Upper lobe of right lung (tissue), 1 donor: ENCODE measurements at places on chromosomes 5 and 9.

DNA sequence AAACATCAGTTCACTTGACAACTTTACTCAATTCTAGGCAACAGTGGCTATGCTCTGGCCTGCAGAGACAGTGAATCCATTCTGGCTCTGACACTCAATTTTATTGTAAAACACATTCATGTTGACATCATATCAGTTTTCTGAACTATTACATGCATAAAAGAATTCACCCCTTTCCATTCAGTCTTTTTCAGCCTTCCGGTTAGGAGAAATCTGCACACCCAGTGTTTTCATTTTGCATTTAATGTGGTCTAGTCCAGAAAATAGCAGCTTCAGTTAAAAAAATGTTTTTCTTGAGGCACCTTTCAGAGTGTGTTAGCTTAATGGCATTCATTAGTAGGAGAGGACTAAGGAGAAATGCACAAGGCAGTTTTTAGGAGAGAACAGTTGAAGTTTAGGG, 95.1 kb downstream of the PBX3 start:
- DNase-seq, result no peak

DNA sequence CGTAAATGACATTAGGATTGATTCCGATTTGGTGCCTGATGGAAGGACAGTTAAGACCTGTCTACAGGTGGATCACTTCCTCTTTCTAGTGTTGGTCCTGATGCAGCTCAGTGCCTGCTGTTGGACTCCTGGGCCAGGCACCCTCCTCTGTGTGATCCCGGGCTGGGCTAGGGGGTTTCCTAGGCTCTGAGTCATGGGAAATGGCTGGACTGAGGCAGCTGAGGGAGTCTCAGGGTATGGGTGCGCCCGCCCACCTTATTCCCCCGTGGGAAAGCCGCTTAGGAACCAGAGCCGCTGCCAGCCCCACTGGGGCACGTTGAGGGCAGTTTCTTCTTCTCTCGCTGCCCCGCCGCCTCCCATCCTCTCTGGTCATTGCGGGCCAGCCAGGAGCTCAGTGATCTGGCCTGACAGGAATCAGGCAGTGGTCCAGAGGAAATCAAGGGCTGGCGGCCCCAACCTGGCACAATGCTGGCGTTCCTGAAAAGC, 12.9 kb downstream of the TCF7 start:
- DNase-seq, result no peak

- no peak for DNase-seq
Measured at GRCh38 chr9:2787065-2787464, 56.8 kb downstream of the PUM3 start.

DNA sequence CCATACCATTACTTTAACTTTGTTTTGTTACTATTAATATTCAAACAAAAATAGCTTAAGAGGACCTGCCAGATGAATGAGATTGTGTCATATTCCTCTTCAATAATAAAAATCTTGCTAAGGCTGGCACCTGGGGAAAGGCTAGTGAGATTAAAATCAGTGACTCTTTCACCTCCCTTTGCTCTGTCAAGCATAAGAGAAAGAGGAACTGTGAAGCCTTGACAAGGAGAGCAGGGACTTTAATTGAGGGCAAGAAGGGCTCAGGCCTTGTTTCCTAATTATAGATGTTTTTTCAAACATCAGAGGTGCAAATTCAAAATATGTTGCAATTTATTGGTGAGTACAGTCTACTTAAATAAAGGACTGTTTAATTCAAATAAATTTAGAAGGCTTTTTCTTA, 91.7 kb downstream of the SPATA31D1 start:
- DNase-seq, result no peak

DNA sequence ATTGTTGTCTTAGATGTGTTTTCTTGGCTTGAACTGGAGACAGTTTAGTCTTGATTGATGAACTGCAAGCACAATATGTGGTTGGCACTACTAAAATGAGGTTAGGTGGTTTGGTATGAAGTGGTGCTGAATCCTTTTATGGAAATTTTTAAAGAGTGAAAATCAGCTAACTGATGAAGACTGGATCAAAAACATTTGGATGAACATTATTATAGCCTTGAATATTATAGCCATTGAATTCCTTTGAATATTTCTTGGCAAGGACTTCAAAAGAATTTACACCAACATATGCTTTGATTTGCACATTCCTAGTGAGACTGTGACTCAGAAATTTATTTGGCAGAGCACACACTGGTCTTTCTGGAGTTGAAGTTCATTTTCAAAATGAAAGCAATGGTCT, 318.3 kb downstream of the CHSY3 start:
- DNase-seq, result no peak

DNA sequence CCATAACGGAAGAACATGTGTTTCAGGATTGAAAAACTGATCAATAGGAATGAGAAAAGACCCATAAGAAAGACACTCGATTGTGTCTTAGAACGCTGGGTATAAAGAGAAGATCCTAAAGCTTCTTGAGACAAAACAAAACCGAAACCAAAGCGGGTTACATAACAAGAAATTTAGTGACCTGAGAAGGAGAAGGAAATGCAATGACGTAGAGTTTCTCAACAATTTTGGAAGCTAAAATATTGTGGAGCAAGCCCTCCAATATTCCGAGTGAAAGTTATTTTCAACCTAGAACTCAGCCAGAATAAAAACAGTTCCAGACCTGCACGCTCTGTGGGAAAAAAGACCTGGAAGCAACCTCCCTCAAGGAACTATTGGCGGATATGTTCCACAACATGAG, 81.9 kb upstream of the FREM1 start:
- DNase-seq, result no peak

DNA sequence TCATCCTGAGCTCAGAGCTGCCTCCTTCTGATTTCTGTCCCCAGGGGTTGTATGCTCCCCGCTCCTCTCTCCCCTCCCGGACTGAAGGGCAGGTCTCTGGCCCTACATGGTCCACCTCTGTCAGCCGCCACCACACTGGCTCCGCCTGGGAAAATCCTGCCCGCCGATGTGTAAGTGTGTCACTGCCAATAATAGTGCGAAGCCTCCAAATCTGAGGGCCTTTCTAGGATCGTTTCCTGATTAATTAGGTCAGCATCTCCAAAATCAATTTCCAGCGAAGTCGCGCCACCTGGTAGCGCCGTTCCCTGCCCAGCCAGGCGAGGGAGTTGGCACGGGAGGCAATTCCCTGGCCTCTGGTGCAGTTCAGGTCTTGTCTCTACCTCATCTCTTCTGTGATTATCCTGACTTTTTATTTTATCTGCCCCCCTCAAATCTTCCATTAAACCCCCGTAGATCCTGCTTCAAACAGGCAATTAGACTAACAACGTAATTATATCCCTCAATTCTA, 73.5 kb downstream of the ZNF618 start:
- no peak for DNase-seq

DNA sequence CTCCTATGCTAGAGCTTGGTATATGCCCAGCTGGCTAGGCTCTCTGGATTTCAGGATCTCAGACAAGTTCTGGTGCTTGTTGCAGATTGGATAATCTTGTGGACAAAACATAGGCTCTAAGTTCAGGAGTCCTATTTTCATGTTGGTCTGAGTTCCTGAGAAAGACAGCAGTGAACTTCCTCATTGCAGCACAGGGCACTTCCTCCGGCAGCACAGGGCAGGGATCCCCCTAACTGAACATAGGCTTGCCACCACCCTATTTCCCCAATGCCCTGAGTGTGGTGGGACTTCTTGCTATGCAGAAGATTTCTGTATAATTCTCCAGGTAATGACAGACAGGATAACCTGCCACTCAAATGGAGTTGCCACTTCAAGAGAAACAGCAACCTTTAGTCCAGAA, 220.1 kb downstream of the PIK3R1 start:
- no peak for DNase-seq

DNA sequence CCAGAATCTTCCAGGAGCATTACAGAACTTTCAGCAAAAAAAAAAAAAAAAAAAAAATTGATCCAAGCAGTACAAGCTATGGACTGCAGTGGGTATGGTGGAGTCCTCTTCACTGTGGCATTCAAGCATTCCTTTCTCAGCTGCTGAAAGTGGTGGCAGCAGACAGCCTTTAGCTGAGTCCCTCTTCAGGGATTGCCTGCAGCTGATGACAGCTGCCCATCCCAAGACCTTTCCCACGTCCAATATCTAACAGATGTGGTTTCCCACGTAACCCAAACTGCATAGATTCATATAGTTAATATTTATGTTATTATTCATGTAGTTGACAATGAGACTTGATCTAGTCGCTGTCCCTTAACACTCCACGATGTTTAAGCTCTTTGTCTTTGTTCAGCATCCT, 475.9 kb downstream of the TLE1 start:
- DNase-seq, result no peak

DNA sequence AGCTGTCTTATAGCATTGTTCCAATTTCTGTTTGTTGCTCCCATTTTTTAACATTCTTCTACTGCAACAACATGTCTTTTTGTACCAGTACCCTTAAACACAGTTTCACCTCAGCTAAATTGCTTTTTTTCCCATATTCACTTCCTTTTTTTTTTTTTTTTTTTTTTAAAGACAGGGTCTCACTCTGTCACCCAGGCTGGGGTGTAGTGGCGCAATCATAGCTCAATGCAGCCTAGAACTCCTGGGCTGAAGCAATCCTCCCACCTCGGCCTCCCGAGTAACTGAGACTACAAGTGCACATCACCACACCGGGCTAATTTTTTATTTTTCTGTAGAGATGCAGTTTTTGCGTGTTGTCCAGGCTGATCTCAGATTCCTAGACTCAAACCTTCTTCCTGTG, 161.3 kb downstream of the NIPBL start:
- DNase-seq, result no peak

- DNase-seq, result no peak
Measured at GRCh38 chr9:89409466-89409865, 88.4 kb downstream of the SEMA4D start.

- DNase-seq, result no peak
Measured at GRCh38 chr5:170985486-170985885, 123.7 kb downstream of the RANBP17 start.

GRCh38 chr5:94613583-94613982, 4.8 kb downstream of the KIAA0825 start:
- DNase-seq, result no peak

- DNase-seq, result no peak
Measured at GRCh38 chr5:53558966-53559365, 1.5 kb upstream of the NDUFS4 start.

DNA sequence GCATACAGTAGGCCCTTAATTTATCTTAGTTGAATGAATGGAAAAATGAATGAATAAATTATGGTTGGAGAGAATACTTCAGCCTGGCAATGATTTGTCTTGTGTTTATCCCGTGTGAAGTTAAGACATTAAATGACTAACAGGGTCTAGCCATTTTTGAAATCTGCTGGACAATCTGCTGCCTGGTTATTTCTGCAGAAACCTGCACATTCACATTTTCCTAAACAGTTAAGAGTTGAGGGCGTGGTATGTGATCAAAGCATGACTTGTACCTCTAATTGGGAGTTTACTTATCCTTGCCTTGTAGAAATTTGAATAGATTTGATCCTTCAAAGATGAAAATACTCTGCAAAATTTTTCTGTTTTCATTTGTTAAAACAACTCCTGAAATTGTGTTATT, 34.6 kb upstream of the NDFIP1 start:
- DNase-seq, result no peak

- no peak for DNase-seq
Measured at GRCh38 chr5:91849069-91849468, 466.0 kb upstream of the ARRDC3 start.

DNA sequence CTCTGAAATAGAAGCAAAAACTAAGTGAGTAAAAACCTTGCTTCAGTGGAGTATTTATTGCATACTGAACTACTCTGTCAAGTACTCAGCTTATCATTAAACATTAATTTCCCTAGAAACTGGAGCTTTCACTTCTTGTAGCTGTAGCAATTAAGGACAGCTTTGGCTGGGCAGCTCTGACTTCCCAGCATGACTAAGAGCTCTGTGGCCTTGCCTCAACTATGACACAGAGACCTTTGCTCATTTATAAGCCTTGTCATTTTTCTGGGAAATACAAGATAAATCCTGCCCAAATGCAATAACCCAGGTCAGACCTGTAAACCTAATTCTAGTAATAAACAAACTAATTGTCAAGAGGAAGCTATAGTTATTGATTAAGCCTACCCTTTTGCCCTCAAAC, 65.4 kb upstream of the STK32A start:
- DNase-seq, result no peak

- no peak for DNase-seq
Measured at GRCh38 chr9:20610591-20610990, 11.7 kb downstream of the MLLT3 start.

DNA sequence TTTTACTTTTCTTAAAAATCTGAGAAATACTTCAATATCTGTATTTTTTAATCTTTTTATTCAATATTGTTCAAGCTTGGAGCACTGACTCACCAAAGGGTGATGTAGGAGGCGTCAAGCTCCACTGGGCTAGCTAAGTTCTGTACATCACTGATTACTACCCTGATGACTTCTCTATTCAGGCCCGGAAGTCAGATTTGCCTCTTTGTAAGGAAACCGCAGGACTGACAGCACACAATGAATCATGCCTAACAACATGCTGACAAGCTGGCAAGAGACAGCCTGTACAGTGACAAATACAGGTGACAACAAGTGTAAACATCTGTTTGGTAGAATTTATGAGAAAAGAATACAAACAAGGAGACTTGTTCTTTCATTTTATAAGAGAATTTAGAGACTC, 627.9 kb upstream of the RORB start:
- no peak for DNase-seq

GRCh38 chr9:124512806-124513204, 5.6 kb upstream of the NR5A1 start:
- DNase-seq, result no peak

DNA sequence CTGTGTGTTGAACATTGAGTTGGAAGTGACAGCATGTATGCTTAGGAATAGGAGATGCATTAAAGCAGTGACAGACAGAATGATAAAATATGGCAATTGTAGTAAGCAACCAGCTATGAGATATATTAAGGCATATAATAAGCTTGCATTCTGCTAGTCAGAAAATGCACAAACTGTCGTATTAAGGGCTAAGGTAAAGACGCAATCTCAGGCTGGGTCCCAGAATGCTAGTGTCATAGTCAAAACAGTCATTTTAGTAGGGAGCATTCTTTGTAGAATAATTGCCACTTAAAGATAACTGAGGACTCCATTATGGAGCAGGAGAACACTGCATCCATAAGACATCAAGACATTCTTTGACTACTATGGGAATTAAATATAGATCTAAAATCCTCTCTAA, 1369.7 kb upstream of the C9orf72 start:
- DNase-seq, result no peak

GRCh38 chr9:69339620-69340019, 14.6 kb downstream of the ENTREP1 start:
- DNase-seq, result no peak
